ENCODE measurements at places on chromosomes 16 and 17.

GRCh38 chr17:81590121-81590520 is 38.0 kb upstream of the FAAP100 start:
- DNase-seq, result no peak

DNA sequence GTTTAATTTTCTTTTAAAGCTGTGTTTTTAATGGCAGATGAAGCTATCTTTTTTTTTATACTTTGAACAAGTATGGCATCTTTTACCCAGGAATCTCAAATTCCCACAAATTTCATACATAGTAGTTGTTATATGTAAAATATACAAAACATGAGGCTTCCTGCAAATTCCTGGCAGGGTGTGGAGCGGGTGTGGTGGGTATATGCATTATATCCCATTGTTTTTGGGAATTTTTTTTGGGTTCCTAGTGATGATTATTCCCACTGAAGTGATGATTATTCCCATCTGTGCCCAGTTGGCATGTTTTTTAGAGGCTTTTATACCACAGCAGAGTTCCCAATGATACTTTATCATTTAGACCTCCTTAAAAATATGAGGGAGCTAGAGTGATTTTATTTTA is 320.4 kb downstream of the ZFHX3 start:
- DNase-seq, result no peak

- no peak for DNase-seq
Measured at GRCh38 chr16:72159386-72159785, 12.6 kb downstream of the PMFBP1 start.

DNA sequence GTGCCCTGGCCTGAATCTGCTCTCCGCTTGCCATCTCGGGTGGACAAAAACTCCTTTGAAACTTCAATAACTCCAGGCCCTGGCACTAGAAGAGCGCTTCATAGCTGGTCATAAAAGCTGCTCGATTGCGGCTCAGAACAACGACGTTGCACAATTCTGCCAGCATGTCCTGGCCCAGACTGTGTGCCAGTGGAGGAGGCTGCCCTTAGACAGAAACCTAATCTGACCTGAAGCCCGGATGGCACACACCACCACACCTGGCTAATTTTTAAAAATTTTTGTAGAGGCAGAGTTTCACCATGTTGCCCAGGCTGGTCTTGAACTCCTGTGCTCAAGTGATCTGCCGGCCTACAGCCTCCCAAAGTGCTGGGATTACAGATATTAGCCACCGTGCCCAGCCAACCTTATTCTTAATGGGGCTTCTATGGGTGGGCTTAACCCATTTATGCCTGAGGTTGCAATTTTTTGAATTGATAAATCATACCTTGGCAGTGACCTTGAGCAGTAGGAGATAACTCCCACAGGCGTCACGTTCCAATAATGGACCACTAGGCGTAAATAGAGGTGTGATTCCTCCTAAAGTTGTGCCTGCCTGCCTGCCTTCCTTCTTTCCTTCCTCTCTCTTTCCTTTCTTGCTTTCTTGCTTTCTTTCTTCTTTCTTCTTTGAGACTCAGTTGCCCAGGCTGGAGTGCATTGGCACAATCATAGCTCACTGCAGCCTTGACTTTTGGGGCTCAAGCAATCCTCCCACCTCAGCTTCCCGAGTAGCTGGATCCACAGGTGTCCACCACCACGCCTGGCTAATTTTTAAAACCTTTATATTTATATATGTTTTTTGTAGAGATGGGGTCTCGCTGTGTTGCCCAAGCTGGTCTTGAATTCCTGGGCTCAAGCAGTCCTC is 1.1 kb upstream of the PPL start:
- no peak for DNase-seq

- no peak for DNase-seq
Measured at GRCh38 chr16:78791011-78791410, 691.6 kb downstream of the WWOX start.

DNA sequence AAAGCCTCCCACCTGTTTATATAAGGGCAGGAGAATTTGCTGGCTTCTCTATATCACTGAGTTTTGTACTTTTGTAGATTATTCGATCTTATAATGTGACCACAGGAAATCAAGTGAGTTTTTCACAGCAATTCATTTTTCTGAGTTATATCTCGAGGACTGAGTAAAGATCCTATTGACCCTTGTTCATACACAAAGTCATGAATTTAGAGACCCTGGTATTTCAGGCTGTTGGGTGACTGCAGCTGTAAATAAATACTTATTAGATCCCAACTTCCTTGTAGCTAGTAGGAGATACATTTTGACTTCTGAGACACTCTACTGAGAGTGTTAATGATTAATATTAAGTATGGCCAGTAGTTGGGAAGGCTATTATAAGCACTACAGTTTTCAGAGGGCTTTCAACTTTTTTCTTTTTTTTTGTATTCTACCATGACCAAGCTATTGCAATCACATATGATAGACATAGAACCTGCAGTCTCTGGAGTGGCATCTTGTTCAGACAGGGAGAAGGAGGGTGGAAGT is 3.2 kb upstream of the KRT20 start:
- no peak for DNase-seq
